ENCODE measurements at places on chromosomes 1 and 21.

GRCh38 chr1:219138747-219139146, 34.9 kb upstream of the LYPLAL1 start:
- DNase-seq: no peak

GRCh38 chr1:156927215-156928042, 7.0 kb downstream of the LRRC71 start:
- DNase-seq: peak; percentile 17

DNA sequence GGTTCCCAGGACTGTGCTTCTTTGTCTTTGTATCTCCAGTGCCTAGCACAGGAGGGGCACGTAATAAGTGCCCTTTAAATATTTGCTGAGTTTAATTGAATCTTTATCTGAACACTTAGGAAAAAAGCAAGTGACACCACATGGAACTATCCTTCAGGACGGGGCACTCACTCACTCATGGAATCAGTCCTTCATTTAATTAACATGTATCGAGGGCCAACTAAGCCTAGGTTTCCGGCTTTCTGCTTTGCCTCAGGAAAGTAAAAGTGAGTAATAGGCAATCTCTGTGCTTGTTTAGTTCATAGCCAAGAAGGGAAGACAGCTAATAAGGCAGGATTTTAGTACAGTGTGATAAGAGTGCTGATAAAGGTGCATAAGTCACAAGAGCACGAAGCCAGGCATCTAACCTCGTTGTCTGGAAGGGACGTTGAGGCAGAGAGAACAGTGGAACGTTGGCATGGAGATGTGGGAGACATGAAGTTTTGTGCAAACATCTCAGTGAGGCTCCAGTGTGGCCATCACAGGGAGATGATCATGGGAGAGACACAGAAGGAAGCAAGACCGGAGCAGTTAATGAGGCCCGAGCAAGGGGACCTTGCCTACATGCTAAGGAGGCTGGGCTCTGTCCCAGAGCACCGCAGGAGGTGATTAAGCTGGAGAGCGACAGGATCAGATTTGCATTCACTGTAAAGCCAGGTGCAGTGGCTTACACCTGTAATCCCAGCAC, 54.1 kb upstream of the TRIM67 start:
- no peak for DNase-seq

- no peak for DNase-seq
Measured at GRCh38 chr1:99682291-99682751, 36.4 kb downstream of the PALMD start.

DNA sequence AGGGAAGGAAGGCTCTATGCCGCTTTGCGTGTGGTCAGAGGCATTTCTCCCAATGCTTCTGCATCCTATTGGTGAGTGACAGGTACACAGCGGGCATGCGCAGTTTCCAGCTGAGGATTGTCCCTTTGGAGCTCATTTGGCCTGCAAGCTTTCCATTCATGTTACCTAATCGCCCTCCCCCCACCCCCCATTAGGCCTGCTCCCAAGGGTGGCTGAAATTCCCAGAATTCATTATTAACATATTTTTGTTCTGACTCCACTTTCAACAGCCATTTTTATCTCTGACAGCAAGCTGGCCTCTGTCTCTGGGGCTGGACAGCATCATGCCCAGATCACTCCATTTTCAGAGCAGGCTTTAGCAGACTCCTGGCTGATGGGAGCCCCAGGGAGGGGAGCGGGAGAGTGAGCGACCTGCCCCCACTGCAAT, 25.6 kb downstream of the MIS18A start:
- no peak for DNase-seq

DNA sequence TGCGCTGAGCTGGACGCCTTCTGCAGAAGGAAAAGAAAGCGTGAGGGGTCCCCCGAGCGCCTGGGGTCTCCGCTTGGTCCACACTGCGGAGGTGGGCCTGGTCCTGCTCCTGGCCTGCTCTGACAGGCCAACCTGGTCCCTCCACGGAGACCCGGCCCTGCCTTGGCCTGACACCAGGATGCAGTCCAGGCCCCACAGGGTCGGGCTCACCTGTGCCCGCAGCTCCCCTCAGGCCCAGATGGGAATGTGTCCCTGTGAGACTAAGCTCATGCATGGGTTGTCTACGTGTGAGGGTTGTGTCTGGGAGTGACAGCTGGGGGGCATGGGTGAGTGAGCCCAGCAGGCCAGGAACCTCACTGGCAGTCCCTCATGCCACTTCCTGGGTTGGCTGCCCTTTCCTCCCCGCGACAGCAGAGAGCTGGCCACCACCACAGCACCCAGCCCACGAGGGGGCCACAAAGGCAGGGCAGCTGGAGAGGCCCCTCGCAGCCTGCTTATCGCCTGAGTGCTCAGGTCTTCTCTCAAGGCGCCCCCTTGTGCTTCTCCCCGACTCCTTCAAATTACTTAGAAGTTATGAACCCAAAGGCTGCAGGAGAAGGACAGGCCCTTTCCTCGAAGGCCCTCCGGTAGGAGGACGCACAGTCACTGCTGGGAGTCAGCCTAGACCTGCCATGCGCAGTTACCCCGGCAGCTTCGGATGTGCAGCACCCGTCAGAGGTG, 41.1 kb downstream of the SLC45A1 start:
- no peak for DNase-seq

DNA sequence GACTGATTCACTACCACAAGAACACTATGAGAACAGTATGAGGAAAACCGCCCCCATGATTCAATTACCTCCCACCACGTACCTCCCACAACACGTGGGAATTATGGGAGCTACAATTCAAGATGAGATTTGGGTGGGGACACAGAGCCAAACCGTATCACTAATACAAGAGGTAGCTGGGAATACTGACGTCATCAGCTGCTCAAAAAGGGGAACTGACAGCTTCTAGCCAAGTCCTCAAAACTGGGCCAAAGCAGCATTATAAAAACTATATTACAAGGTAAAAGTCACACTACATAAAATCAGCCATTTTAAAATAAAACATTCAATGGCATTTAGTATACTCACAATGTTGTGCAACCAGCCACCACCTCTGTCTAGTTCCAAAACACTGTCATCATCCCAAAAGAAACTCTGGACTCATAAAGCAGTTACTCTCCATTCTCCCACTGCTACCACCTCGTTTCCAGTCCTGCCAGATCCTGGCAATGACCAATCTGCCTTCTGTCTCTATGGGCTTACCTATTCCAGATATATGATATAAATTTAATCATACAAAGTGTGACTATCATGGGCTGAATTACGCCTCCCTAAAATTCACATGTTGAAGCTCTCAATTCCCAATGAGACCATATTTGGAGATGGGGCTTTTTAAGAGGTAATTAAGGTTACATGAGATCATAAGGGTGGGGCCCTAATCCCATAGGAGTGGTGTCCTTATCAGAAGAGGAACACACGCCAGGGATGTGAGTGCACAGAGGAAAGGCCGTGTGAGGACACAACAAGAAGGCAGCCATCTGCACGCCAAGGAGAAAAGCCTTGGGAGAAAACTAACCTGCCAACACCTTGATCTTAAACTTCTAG, 192.1 kb downstream of the SETD4 start:
- DNase-seq: no peak

DNA sequence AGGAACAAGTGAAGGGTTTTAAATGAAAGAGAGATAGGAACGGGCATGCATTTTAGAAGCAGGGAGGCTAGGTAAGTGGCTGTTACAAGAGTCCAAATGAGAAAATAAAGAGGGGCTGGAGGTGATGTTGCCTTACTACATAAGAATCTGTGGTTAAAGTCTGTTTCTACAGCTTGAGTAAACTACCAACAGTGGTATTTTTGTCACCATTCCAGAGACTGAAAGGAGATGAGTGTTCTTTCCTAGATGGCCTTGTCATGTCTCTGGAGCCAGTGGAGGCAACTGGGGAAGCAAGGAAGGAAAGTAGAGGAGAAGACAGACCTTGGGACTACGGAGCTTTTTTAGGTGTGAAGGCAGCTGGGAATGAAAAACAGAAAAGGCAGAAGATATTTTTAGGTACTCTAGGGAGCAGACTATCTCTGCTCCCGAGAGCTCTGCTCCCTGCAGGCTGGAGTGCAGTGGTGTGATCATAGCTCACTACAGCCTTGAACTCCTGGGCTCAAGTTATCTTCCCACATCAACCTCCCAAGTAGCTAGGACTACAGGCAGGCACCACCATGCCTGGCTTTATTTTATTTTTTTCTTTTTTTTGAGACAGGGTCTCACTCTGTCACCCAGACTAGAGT, 12.2 kb downstream of the HDAC1 start:
- DNase-seq: no peak

- peak; percentile 69 for DNase-seq
Measured at GRCh38 chr1:15329104-15329820, 80.4 kb upstream of the EFHD2 start.

DNA sequence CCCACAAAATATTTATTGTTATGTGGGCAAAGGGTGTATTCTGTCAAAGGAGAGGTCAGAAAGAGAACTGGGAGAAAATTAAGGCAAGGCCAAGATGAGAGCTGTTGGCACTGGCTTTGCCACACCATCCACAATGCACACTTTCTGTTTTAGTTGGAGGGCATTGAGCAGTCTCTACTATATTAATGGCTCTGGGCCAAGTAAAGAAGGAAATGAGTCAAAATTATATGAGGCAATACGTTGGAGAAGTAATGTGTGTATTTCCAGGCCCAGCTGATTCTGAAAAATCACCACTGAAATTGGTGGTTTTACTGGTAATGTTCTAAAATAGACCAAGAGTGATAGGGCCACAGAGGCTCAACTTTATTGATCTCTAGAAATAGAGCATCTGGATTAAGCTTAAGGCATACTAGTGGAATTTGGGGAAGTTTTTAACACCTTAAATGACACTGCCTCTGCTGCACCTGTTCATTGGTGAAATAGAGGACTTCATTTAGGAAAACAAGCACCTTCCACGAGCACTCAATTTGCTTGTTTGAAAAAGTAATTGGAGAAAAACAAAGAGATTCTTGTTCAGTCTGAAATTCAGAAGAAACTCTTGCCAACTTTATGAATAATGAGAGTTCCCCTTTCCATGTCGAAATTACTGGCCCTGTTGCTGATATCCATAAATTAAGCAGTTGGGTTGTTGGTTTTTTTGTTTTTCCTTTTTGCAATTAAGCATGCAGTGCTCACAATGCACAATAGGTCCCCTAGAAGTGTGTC, 424.9 kb downstream of the ADGRL2 start:
- no peak for DNase-seq

- DNase-seq: no peak
Measured at GRCh38 chr21:41622831-41623548, 115.0 kb upstream of the TMPRSS2 start.
